ENCODE measurements at places on chromosomes 3 and 15. TPM values are rescaled to one million over a fixed set of nuclear protein-coding genes. Genes with fewer than 3 reads are reported as not detected.
A peak's percentile ranks its signal among the peaks of the same experiment; 100 is the strongest.

DNA sequence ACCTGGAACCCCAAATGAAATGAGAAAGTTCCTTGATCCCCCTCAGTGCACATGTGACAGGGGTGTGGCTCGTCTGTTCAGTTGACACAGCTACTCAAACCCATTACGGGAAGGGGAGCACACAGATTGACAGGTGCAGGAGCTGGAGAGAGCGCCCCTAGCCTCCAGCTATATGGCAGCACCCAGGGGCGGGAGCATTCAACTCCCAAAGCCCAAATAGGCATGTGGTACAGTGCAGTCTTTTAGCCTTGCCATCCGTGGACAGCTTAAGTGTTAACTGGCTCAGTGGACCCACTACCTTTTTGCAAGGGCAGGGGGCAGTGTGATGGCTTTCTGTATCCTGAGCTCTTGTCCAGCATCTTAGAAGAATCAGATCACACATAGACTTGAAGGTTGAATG lies 1374.2 kb upstream of the ALCAM start:
- H3K4me1 ChIP-seq, result no peaks in the 10 kb centered on the region
- H3K27ac ChIP-seq, result no peak overlapping the region
- no peak overlapping the region for H3K4me3 ChIP-seq
- H3K27me3 ChIP-seq, result no peaks in the 10 kb centered on the region

- H3K27me3 ChIP-seq, result no peaks in the 10 kb centered on the region
- H3K27ac ChIP-seq, result no peak overlapping the region
- H3K36me3 ChIP-seq, result no peaks in the 10 kb centered on the region
- H3K4me1 ChIP-seq, result no peaks in the 10 kb centered on the region
Observed at GRCh38 chr15:31024330-31024729, 32.9 kb upstream of the MTMR10 start.

GRCh38 chr15:68352401-68353062 lies 75.0 kb downstream of the FEM1B start:
- peak overlapping the region; percentile 75 for H3K27ac ChIP-seq
- no peaks in the 10 kb centered on the region for H3K4me1 ChIP-seq
- no peaks in the 10 kb centered on the region for H3K36me3 ChIP-seq
- no peaks in the 10 kb centered on the region for H3K27me3 ChIP-seq

GRCh38 chr3:186705882-186706780 lies 11.0 kb upstream of the KNG1 start:
- DNase-seq, result no peak
- no peaks in the 10 kb centered on the region for H3K36me3 ChIP-seq
- no peaks in the 10 kb centered on the region for H3K27me3 ChIP-seq

- DNase-seq, result peak; percentile 57
- H3K36me3 ChIP-seq, result no peaks in the 10 kb centered on the region
- H3K27ac ChIP-seq, result no peak overlapping the region
- no peak overlapping the region for H3K4me3 ChIP-seq
Observed at GRCh38 chr15:47506329-47507100, 210.8 kb upstream of the SEMA6D start.

- no peak overlapping the region for H3K4me3 ChIP-seq
- DNase-seq, result no peak
- peaks cover 81% of the 10 kb centered on the region for H3K4me1 ChIP-seq
- no peaks in the 10 kb centered on the region for H3K27me3 ChIP-seq
- peaks cover 38% of the 10 kb centered on the region for H3K36me3 ChIP-seq
Observed at GRCh38 chr15:73986055-73986775, 5.9 kb downstream of the STOML1 start.

DNA sequence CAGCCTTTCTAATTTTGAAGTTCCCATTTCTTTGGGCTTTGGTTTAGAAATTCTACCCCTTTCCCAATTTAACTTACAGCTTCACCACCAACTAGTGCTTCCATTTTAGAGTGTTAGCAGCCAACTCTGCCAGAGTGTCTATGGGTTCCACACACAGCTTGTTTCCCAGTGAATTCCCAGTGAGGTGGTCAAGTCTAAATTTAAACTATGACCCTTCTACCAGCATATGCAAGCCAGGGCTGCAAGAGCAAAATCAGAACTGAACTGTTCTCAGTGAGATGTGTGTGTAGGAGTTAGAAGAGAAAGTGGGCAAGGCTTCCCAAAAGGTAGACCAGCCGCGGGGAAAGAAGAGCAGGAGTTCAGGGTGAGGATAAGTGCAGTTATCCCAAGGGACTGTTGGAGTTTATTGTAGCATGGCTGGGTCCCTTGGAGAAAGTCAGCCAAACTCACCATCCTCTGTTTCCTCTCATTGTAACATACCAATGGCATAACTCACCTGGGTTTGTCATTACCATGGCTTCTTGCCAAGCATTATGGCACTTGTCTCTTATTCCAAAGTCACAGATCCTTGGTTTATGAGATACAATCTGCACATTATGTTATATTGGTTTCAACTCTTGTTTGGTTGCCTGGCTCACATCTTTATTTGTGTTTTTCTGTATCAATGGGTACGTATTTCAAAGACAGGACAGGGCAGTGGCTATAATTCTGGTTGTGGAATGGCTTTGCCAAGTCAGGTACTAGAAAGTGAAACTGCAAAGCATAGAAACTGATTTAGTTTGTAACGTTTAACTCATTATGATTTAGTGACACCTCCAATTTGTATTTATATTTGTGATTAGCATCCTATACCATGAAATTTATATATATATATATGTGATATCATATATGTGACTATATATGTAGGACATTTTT lies 130.2 kb upstream of the UMPS start:
- no peaks in the 10 kb centered on the region for H3K36me3 ChIP-seq
- DNase-seq, result no peak
- no peaks in the 10 kb centered on the region for H3K27me3 ChIP-seq
- peaks cover 75% of the 10 kb centered on the region for H3K4me1 ChIP-seq
- no peak overlapping the region for H3K4me3 ChIP-seq

DNA sequence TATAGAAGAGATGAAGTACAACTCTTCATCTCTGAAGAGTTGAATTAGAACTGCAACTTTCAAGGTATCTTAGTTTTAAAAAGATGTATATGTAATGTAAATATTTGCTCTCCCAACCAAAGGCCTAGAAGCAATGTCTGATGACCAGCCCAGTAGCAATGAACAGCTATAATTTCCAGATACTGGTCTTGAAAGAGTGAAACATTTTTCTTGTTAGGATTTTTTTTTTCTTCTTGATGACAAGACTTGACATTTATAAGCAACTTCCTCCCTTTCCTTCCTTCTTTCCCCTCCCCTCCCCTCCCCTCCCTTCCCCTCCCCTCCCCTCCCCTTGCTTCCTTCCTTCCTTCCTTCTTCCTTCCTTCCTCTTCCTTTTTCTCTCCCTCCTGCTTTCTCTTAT lies 423.4 kb downstream of the ZIC1 start:
- no peak overlapping the region for H3K4me3 ChIP-seq
- DNase-seq, result no peak
- no peak overlapping the region for H3K27ac ChIP-seq

DNA sequence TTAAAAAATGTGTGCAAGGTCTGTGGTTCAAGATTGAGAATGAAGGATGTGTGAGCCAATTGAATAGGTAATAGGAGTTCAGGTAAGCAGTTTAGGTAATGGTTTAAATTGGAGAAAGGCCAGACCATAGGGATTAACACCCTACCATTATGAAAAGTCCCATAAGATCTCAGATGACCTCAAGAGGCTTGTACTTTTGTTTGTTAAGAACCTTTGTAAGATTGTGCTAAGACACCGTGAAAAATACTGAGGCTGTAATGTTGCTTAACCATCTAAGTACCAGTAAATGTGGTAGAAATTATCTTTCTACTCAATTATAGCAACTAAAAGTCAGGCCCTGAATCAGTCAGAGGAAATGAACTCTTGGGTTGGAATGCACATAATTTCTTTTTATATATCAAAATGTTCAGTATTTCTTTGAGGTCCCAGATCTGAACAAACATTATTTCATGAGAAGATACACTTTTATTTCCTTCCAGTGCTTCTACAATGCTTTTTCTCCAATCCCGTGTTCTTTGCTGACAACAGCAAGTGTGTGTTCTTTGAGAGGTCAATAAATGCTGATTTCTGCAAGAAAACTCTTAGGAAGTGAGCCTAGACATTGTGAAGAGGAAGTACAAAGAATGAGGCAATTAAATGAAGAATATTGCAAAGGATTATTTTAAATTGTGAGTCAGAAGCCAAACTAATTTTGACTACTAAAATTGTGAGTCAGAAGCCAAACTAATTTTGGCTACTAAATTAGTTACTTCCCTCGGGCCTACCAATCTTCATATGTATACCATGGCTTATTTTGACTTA lies 66.4 kb downstream of the TCF12 start:
- no peak overlapping the region for H3K4me3 ChIP-seq
- peaks cover 28% of the 10 kb centered on the region for H3K4me1 ChIP-seq
- H3K27me3 ChIP-seq, result no peaks in the 10 kb centered on the region
- no peaks in the 10 kb centered on the region for H3K36me3 ChIP-seq

GRCh38 chr3:76122007-76122406 lies 336.7 kb upstream of the ZNF717 start:
- H3K4me1 ChIP-seq, result no peaks in the 10 kb centered on the region
- H3K4me3 ChIP-seq, result no peak overlapping the region
- H3K27me3 ChIP-seq, result no peaks in the 10 kb centered on the region

- no peaks in the 10 kb centered on the region for H3K36me3 ChIP-seq
- no peaks in the 10 kb centered on the region for H3K4me1 ChIP-seq
- no peak for DNase-seq
- no peak overlapping the region for H3K27ac ChIP-seq
Observed at GRCh38 chr3:139463466-139463865, 12.8 kb downstream of the RBP2 start.

GRCh38 chr15:60395276-60396011 lies 2.3 kb downstream of the ANXA2 start:
- H3K4me3 ChIP-seq, result peak overlapping the region; percentile 72
- no peaks in the 10 kb centered on the region for H3K27me3 ChIP-seq
- peak overlapping the region; percentile 98 for H3K27ac ChIP-seq
- H3K4me1 ChIP-seq, result peaks cover 74% of the 10 kb centered on the region
- DNase-seq, result no peak

Gene GABRB3
- 12.1 TPM for total RNA-seq

- no peaks in the 10 kb centered on the region for H3K4me1 ChIP-seq
- DNase-seq, result no peak
- H3K4me3 ChIP-seq, result no peak overlapping the region
- H3K36me3 ChIP-seq, result no peaks in the 10 kb centered on the region
- H3K27me3 ChIP-seq, result no peaks in the 10 kb centered on the region
- H3K27ac ChIP-seq, result no peak overlapping the region
Observed at GRCh38 chr3:41674449-41674848, 287.5 kb downstream of the ULK4 start.

Gene TNNC1
- 6.5 TPM for total RNA-seq

Gene TGM4
- not detected for total RNA-seq

Gene CILP
- total RNA-seq, result 14.3 TPM

DNA sequence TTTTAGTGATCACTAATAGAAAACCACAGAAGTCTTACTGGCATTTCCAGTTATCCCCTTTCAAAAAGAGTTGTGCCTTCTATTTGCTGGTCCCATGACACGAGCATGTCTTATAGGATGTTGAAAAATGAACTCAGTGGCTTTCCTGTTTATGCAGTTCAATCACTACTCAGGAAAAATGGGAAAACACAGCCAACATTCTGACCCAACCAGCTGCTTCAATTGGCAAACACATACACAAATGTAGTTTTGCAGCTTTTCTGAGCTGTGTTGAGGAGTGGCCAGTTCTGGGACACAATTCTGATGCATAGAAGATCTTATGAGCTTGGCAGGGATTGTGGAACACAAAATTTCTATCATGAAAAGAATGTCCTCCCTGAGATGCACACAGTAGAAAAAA lies 40.3 kb downstream of the FSTL1 start:
- peaks cover 68% of the 10 kb centered on the region for H3K36me3 ChIP-seq
- DNase-seq, result peak; percentile 59
- H3K4me3 ChIP-seq, result no peak overlapping the region
- H3K27me3 ChIP-seq, result no peaks in the 10 kb centered on the region
- no peak overlapping the region for H3K27ac ChIP-seq

DNA sequence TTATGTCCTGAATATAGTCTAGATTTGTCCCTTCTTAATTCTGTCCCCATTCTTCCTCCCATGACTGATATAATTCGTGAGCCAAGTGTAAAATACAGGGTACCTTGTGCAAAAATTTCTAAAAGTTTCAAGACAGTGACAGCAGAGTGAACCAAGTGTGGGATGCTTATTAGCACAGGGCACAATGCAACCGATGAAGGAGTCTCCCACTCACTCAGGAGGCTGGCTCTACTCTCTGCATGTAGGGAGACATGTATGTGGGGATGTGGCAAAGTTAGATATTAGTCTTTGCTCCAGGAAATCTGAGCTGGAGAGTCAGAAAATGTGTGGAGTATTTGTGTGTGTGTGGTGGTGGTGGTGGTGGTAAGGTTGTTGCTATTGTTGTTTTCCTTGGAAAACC lies 305.9 kb downstream of the CHL1 start:
- H3K27me3 ChIP-seq, result no peaks in the 10 kb centered on the region
- no peak overlapping the region for H3K27ac ChIP-seq
- H3K4me1 ChIP-seq, result no peaks in the 10 kb centered on the region
- DNase-seq, result no peak
- H3K36me3 ChIP-seq, result no peaks in the 10 kb centered on the region
- H3K4me3 ChIP-seq, result no peak overlapping the region

Gene CATSPER2
- total RNA-seq, result 6.2 TPM

GRCh38 chr3:197794115-197794514 lies 3.1 kb downstream of the LRCH3 start:
- no peak for DNase-seq
- no peak overlapping the region for H3K27ac ChIP-seq
- H3K27me3 ChIP-seq, result no peaks in the 10 kb centered on the region

Gene PCSK6
- total RNA-seq, result 91.5 TPM

DNA sequence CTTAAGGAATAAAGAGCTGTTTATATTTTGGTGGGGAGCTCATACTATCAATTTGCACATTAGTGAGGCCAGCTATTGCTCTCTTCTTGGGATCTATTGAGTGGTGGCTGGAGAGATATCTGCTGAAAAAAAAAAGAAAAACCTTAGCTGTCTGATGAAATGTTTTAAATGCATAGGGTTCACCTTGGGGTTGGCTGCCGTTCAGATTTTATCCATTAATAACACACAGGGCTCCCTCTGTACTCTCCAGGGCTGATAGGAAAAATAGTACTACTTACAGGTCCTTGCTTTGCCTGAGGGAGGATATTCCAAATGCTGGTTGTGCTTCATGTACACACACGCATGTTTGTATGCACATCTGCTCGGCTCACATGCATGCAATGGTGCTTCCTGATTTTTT lies 803.7 kb downstream of the MCTP2 start:
- H3K4me1 ChIP-seq, result no peaks in the 10 kb centered on the region
- no peaks in the 10 kb centered on the region for H3K36me3 ChIP-seq
- H3K4me3 ChIP-seq, result no peak overlapping the region
- DNase-seq, result no peak

- no peak overlapping the region for H3K27ac ChIP-seq
- no peaks in the 10 kb centered on the region for H3K27me3 ChIP-seq
- H3K36me3 ChIP-seq, result no peaks in the 10 kb centered on the region
Observed at GRCh38 chr3:189655617-189656016, 24.4 kb downstream of the TP63 start.
